Endothelial cell (in vitro differentiated cells): ENCODE measurements at places on chromosomes 3 and 15. TPM values are rescaled to one million over a fixed set of nuclear protein-coding genes. Genes with fewer than 3 reads are reported as not detected.

SERPINI2 gene
- total RNA-seq = not detected

GRCh38 chr15:30905821-30906220, 2.1 kb downstream of the FAN1 start:
- peaks cover 3% of the 10 kb centered on the region for H3K27me3 ChIP-seq
- peaks cover 15% of the 10 kb centered on the region for H3K36me3 ChIP-seq
- H3K4me1 ChIP-seq = peaks cover 6% of the 10 kb centered on the region
- H3K27ac ChIP-seq = no peak overlapping the region

MKRN3 gene
- 0.85 TPM for total RNA-seq

DNA sequence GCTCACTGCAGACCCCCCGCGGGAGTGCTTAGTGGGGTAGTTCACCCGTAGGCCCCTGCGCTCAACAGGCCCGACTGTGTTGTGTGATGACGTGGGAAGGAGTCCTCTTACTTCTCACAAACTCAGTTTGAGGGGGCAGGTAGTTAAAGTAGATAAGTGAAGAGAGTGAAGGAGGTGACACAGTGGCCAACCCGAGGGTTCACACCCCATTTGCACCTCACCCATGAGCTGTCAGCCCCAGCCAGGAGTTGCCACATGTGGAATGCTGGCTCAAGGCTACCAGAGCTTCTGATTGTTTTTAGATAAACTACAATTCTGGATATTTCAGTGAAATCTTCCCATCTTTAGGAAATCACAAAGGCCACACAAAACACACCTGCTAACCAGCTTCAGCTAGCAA, 64.1 kb upstream of the ABHD17C start:
- no peaks in the 10 kb centered on the region for H3K4me1 ChIP-seq
- H3K4me3 ChIP-seq = no peak overlapping the region
- H3K27me3 ChIP-seq = peaks cover 6% of the 10 kb centered on the region
- no peak overlapping the region for H3K27ac ChIP-seq
- H3K36me3 ChIP-seq = no peaks in the 10 kb centered on the region

DNA sequence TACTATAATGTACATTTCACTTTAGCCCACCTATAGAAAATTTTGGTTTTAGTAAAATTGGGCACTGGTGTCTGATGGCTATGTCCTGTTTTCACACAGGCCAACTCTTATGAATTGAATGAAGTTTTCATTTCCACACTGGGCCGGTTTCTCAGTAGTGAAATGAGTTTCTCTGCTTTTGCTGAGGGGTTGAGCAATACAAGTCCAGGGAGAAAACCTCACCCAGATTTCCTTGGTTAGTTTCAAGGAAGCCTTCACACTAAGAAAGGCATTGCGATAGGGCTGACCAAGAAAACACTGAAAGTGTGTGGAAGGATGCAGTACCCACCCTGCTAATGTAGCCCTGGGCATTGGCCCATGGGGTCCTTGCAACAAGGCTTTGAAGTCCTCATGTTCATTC, 331.5 kb upstream of the CFAP20DC start:
- no peaks in the 10 kb centered on the region for H3K4me1 ChIP-seq
- H3K27ac ChIP-seq = no peak overlapping the region
- no peaks in the 10 kb centered on the region for H3K27me3 ChIP-seq

- no peak for DNase-seq
- H3K4me3 ChIP-seq = peak overlapping the region; percentile 40
- H3K27me3 ChIP-seq = peaks cover 15% of the 10 kb centered on the region
- peak overlapping the region; percentile 67 for H3K27ac ChIP-seq
- H3K36me3 ChIP-seq = peaks cover 47% of the 10 kb centered on the region
- H3K4me1 ChIP-seq = peaks cover 10% of the 10 kb centered on the region
Measured at GRCh38 chr15:29698030-29698701, 124.1 kb downstream of the TJP1 start.

- no peaks in the 10 kb centered on the region for H3K36me3 ChIP-seq
- no peak overlapping the region for H3K4me3 ChIP-seq
- no peak overlapping the region for H3K27ac ChIP-seq
- H3K27me3 ChIP-seq = no peaks in the 10 kb centered on the region
Measured at GRCh38 chr3:154227531-154227930, 96.8 kb downstream of the DHX36 start.

DNA sequence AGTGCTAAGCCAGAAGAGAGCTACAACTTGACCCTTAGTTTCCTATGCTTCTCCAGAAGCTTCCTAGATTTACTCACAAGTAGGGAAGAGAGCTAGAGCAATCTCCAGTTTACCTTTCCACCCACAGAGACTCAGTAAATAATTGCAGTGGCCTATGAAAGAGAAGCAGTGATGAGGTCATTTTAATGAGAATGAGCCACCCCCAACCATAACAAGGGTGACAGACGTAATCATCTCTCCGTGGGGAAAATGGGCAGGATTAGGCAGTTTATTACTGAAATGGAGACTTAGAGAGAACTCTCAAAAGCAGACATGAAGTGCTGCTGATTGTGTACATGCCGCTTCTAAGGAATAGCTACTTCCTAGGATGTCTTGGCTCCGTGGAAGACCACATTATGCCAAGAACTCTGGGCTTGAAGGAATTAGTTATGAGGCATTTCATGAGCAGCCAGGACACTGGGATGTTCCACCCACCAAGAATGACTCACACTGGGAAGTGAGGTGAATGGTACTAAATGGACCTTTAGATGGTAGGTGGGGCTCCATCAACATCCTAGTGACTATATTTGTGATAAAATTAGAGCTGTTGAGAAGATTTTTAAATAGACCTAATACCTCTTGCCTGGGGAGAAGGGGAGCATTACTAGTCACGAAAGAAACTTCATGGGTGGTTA, 160.9 kb downstream of the EDEM1 start:
- no peaks in the 10 kb centered on the region for H3K36me3 ChIP-seq
- H3K4me3 ChIP-seq = no peak overlapping the region
- no peaks in the 10 kb centered on the region for H3K4me1 ChIP-seq
- peaks cover 3% of the 10 kb centered on the region for H3K27me3 ChIP-seq

- H3K4me1 ChIP-seq = peaks cover 9% of the 10 kb centered on the region
- H3K27me3 ChIP-seq = peaks cover 12% of the 10 kb centered on the region
- peaks cover 3% of the 10 kb centered on the region for H3K36me3 ChIP-seq
Measured at GRCh38 chr3:134665243-134665642, 14.4 kb upstream of the KY start.

DNA sequence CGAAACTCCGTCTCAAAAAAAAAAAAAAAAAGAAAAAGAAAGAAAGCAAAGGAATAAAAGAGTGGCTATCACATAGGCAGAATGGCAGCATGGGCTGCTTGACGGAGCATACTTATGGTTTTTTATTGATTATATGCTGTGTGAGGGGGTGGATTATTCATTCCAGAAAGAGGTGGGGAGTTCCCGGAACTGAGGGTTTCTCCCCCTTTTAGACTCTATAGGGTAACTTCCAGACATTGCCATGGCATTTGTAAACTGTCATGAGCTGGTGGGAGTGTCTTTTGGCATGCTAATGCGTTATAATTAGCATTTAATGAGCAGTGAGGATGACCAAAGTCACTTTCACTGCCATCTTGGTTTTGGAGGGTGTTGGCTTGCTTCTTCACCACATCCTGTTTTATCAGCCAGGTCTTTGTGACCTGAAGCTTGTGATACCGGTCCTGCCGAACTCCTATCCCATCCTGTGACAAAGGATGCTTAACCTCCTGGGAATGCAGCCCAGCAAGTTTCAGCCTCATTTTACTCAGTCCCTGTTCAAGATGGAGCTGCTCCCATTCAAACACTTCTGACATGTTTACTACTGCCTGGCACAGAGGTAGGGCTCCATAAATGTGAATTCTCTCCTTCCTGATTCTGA, 15.8 kb upstream of the ABHD17C start:
- peaks cover 5% of the 10 kb centered on the region for H3K4me1 ChIP-seq
- no peak for DNase-seq
- no peak overlapping the region for H3K27ac ChIP-seq
- H3K27me3 ChIP-seq = no peaks in the 10 kb centered on the region
- no peak overlapping the region for H3K4me3 ChIP-seq
- H3K36me3 ChIP-seq = no peaks in the 10 kb centered on the region

LRRC2 gene
- total RNA-seq = 0.23 TPM

DNA sequence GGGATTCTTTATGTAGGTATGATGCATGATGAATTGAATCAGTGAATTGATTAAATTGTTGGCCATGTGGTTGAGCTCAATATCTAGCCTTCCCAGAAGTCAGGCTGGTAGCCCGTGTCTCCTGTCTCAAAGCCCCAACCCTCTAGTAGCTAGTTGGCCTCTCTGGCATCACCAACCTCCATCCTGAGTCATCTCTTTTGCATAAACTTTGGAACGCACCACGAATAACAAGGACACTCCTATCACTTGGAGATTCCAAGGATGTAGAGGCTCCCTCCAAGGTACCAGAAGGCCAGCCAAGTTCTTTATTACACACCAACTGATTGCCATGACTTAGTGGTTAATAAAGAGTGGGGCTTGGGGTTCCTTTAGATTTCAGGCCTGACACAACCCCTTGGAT, 148.4 kb downstream of the APBA2 start:
- no peak for DNase-seq
- H3K36me3 ChIP-seq = peaks cover 8% of the 10 kb centered on the region
- H3K4me3 ChIP-seq = no peak overlapping the region
- H3K4me1 ChIP-seq = peaks cover 2% of the 10 kb centered on the region
- peaks cover 7% of the 10 kb centered on the region for H3K27me3 ChIP-seq
- H3K27ac ChIP-seq = no peak overlapping the region

CCDC191 gene
- total RNA-seq = 4.0 TPM

VEPH1 gene
- 10.3 TPM for total RNA-seq

DNA sequence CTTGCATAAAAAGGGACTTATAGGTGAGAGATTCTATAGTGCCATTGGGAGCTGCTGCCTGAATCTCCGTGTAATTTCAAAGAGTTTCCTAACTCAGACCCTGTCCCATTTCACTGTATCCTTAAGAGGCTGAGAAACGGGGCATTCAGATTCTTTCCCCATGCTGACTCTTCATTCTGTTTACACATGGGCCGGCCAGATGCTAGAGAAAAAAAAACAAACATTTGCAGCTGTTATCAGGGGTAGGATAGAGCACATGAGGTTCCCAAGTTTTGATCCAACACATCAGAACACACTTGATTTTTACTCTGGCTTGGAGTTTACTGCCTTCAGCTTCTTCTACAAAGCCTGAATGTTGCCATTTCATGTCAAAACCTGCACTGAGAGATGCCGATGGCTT, 215.9 kb upstream of the TPRG1 start:
- DNase-seq = no peak
- no peak overlapping the region for H3K27ac ChIP-seq
- peaks cover 3% of the 10 kb centered on the region for H3K27me3 ChIP-seq
- no peak overlapping the region for H3K4me3 ChIP-seq

ADGRG7 gene
- not detected for total RNA-seq

DNA sequence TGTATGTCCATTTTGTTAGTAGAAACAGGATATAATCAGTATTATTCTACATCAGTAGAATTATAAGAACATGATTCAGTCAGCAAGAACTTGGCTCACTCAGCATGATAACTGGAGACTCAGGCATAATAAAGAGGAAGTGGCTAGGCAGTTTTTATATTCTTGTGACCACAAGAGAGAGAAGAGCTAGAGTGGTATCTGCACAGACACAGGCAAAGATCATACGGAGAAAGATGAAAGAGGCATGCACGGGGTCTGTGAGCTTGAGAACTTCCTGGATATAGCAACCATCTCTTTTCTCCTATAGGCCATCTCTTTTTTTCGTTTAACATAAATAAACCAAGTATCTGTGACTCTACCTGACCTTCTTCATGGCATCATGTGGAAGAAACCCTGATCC, 46.8 kb downstream of the MYO5A start:
- H3K27ac ChIP-seq = no peak overlapping the region
- no peak overlapping the region for H3K4me3 ChIP-seq
- H3K27me3 ChIP-seq = peaks cover 2% of the 10 kb centered on the region
- no peak for DNase-seq
- peaks cover 3% of the 10 kb centered on the region for H3K4me1 ChIP-seq

CTXN2 gene
- 0.18 TPM for total RNA-seq

POC1A gene
- total RNA-seq = 7.5 TPM

- no peak overlapping the region for H3K27ac ChIP-seq
- no peaks in the 10 kb centered on the region for H3K27me3 ChIP-seq
- no peak for DNase-seq
- H3K4me3 ChIP-seq = no peak overlapping the region
- H3K36me3 ChIP-seq = no peaks in the 10 kb centered on the region
Measured at GRCh38 chr3:135034291-135034768, 239.3 kb downstream of the EPHB1 start.

GRCh38 chr3:50325497-50326181, 2.4 kb downstream of the TUSC2 start:
- DNase-seq = no peak
- H3K4me1 ChIP-seq = peaks cover 32% of the 10 kb centered on the region
- H3K27me3 ChIP-seq = peaks cover 7% of the 10 kb centered on the region
- H3K36me3 ChIP-seq = peaks cover 13% of the 10 kb centered on the region
- H3K4me3 ChIP-seq = no peak overlapping the region

DNA sequence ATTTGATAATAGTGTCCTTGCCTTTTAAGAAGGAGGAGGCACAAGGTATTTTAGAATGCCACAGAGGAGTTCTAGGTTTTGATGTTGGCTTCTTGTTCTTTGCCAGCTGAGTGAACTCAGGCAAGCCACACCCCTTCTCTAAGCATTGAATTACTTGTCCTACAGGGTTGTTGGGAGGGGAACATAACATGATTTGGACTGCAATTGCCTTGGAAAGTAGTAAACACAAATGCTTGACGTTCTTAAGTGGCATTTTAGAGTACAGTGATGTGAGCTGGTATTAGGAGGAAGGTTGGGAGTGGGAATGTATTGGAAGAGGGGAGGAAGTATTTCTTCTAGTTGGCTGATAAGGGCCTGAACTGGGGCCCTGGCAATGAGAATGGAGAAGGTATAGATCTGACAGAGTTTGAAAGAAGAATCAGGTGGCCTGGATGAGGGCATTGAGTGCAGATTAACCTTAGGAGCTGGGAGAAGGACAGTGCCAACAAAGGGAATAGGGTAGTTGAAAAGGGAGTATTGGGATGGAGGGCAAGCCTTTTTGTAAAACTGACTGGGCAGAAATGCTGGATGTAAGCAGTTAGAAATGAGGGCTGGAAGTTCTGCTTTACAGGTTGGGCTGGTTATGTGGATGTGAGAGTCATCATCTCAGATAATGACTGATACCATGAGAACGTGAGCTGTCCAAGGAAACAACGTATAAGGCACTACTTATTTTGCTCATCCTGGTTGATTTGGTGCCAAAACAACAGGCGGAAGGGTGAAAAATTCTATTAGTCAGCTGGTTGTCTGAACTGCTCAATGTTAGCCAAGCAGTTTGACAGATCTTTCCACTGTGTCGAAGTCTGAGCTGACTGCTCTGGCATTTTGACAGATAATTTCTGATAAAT, 16.7 kb downstream of the KAT2B start:
- no peak overlapping the region for H3K27ac ChIP-seq
- H3K4me3 ChIP-seq = no peak overlapping the region
- H3K4me1 ChIP-seq = no peaks in the 10 kb centered on the region
- H3K36me3 ChIP-seq = peaks cover 3% of the 10 kb centered on the region
- peaks cover 5% of the 10 kb centered on the region for H3K27me3 ChIP-seq
- no peak for DNase-seq

DNA sequence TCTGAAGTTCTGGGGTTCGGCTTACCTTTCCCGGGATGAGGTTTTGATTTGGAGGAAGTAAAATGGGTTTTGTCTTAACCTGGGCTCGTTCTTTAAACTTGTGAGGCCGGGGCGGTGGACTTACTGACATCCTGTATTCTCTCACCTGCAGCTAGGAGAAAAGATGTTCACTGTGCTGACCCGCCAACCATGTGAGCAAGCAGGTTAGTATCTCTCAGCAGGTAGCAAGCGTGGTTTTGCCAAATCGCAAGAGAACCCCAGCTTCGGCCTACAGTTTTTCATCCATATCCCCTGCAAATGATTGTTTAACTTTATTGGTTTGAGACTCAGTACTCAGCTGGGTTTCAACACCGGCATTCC, 891 bp downstream of the ENTPD3 start:
- DNase-seq = no peak
- H3K4me3 ChIP-seq = no peak overlapping the region
- no peaks in the 10 kb centered on the region for H3K36me3 ChIP-seq
- peaks cover 8% of the 10 kb centered on the region for H3K27me3 ChIP-seq
- no peaks in the 10 kb centered on the region for H3K4me1 ChIP-seq

GRCh38 chr15:78840661-78841375, 29.6 kb upstream of the ADAMTS7 start:
- peaks cover 1% of the 10 kb centered on the region for H3K27me3 ChIP-seq
- DNase-seq = no peak
- H3K36me3 ChIP-seq = no peaks in the 10 kb centered on the region
